ENCODE measurements at places on chromosomes 13 and 19.

GRCh38 chr19:31046024-31046423 lies 303.2 kb downstream of the TSHZ3 start:
- no peak for DNase-seq

- DNase-seq: no peak
Observed at GRCh38 chr13:41650706-41651105, 193.4 kb downstream of the RGCC start.

DNA sequence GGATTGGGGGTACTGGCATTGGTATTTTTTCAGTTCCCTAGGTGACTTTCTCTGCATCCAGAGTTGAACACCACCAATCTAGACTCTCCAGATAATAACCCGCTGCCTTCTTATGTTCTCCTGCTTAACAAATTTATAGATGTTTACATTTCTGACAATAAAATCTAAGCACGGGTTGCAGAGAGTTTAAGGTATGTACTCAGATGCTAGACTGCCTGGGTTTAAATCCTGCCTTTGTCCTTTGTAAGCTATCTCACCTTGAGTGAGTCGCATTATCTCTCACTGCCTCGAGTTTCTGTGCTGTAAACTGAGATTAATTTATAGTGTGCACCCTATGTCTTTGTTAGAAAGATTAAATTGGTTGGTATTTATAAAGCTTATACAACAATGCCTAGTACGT lies 131.4 kb upstream of the ARGLU1 start:
- no peak for DNase-seq

GRCh38 chr13:47484548-47484947 lies 516.5 kb downstream of the SUCLA2 start:
- peak; percentile 71 for DNase-seq

DNA sequence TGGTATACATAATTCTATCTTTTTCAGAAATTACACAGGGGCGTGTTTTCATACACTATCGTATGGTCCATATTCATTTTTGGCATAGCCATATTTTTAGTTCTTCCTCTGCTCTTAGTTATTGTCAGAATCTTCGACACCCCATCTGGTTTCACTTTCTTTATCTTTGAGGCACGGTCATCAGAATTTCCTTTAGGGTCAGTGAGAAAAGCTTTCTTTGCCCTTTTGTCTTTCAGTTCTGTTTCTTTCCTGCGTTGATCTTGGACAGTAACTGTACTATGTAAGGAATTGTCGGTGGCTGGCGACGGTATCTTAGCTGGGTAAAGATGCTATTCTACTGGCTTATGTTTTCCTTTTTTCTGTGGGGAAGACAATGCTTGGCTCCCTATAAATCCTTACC lies 10.6 kb upstream of the KIR2DL4 start:
- DNase-seq: no peak

- DNase-seq: no peak
Observed at GRCh38 chr19:31716826-31717225, 367.6 kb upstream of the TSHZ3 start.

- DNase-seq: no peak
Observed at GRCh38 chr13:88235441-88235840, 564.3 kb downstream of the SLITRK5 start.

- no peak for DNase-seq
Observed at GRCh38 chr13:35920816-35921215, 210.4 kb downstream of the DCLK1 start.

DNA sequence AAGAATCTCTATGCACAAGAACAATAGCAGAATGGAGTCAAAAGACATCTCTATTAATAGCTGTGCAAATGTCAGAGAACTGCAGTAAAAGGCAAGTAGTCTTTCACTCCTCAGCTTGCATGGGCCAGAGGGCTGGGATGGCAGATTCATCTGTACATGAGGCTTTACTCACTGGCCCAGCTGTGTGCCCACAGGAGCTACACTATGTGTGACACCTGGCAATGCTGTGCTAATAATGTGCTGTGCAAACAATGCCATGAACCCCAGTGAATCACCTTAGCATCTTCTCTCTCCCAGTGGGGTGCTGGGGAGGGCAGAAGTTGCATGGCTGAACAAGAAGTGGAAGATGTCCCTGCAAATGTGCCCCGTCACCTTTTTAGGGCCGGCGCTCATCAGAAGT lies 73.1 kb downstream of the KL start:
- DNase-seq: no peak

DNA sequence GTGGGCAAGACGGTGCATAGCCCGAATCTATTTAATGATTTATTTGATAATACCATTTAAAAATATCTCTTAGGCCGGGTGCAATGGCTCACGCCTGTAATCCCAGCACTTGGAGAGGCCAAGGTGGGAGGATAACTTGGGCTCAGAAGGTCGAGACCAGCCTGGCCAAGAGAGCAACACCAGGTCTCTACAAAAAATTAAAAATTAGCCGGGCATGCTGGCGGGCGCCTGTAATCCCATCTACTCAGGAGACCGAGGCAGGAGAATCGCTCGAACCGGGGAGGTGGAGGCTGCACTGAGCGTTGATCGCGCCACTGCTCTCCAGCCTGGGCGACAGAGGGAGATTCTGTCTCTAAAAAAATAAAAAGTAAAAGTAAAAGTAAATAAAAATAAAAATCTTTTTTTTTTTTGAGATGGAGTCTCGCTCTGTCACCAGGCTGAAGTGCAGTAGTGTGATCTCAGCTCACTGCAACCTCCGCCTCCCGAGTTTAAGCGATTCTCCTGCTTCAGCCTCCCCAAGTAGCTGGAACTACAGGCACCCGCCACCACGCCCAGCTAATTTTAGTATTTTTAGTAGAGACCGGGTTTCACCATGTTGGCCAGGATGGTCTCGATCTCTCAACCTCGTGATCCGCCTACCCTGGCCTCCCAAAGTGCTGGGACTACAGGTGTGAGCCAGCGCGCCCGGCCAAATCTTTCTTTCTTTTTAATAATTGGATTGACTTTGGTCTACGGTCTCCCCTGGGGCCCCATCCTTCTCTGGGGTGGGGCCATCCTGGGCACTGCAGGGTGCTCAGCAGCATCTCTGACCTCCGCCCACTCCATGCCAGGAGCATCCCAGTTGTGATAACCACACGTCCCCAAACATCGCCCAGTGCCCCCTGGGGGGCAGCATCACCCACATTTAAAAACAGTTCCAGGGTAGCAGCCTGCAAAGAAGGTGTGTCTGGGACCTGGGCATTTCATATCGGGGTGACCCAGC lies 90.7 kb downstream of the GNG7 start:
- no peak for DNase-seq

- no peak for DNase-seq
Observed at GRCh38 chr13:48660361-48661076, 6.8 kb downstream of the CYSLTR2 start.

- peak; percentile 34 for DNase-seq
Observed at GRCh38 chr13:27830010-27830409, 37.7 kb downstream of the GSX1 start.

DNA sequence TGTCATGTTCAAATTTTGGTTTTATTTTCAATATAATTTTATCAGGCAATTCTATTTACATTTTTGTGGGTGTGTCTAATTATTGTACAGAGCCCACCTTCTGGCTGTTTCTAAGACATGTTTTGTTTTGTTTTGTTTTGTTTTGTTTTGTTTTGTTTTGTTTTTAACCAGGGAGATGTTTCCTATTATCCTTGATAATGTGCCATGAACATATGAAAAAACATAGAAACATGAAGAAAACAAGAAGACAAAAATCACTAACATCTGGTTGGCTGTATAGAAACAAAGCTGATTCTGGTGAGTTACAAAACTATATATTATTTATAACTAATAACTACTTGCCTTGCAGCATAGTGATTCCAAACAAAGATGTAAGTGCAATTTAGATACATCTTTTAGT lies 128.1 kb upstream of the TRPC4 start:
- DNase-seq: no peak

DNA sequence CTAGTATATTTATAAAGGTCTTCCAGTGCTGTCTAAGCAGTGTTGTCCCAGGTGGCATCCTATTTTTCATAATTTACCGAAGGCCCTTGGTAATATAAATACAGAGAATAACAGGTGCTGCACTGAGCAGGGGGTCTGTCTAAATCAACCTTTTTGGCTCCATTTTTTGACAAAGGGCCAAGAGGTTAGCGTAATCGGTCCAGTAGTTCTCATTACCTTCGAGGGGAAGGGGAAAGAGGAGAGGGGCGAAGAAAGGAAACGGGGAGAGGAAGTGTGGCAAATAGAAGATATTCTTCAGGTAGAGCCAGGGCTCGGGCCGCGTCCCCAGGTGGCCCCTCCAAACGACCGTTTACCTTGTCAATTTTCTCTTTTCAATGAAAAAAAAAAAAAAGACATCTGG lies 749 bp upstream of the PAN3 start:
- no peak for DNase-seq

DNA sequence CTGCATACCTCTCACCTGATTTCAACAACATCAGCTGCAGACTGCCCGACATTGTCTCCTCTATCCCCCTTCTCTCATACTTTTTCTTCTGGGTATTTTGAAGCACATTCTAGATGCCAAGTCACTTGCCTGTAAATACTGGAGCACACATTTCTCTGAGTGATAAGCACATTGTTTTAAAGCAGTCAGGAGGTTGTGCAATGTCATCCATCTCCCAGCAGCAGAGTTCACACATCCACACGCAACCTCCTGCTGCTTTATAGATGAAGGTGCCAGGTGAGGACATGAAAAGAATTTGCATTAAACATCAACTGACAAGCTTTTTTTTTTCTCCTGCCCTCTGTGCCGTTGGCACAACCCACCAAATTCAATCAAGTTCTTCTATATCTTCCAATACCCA lies 5.5 kb downstream of the UPK1A start:
- peak; percentile 14 for DNase-seq

GRCh38 chr13:52779103-52779502 lies 39.5 kb upstream of the CNMD start:
- DNase-seq: no peak

GRCh38 chr19:48271531-48272151 lies 1.8 kb downstream of the ZNF114 start:
- peak; percentile 58 for DNase-seq

GRCh38 chr13:23899555-23899954 lies 2.3 kb upstream of the C1QTNF9B start:
- DNase-seq: peak; percentile 35

DNA sequence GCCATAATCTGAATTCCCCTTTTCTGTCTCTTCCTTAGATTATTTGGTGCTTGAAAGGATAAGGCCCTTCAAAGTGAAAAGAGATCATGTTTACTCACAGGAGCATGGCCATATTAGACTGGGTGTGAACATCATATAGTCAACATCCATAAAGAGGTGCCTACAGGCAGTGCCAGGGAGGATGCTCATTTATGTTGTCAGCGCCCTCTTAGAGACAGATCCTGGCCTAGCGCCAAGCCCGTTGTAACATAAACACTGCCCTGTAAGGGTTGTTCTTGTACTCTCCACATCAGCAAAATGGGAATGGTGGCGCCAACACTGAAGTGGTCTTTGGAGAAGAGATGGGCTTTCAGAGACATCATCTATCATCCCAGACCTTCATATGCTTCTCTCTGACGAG lies 16.1 kb downstream of the PCDH8 start:
- no peak for DNase-seq

Measured in epithelial cell of esophagus (primary cell).